H9 (cell line): ENCODE measurements at places on chromosomes 2 and 18. TPM values are rescaled to one million over a fixed set of nuclear protein-coding genes. Genes with fewer than 3 reads are reported as not detected.

DNA sequence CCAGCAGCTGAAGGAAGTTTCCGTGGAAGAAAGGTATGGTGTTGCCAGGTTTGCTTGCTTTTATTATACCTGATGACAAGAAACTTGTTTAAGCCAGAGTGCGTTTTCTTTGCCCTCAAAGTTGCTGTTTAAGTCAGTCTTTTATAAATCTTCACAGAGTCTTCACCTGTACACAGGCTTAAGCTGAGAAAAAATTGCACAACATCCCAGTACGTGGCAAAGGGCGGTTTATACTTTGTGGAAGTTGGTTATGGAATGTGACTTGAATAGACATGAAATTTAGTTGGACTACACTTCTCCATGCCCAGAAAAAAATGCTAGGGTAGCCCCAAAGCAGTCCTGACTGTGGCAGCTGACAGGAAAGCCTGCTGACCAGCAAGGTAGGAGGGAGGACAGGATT, 121.5 kb downstream of the RTN4 start:
- no peak for DNase-seq

- DNase-seq: no peak
Observed at GRCh38 chr2:78568782-78569373, 456.6 kb upstream of the REG3G start.

GRCh38 chr2:113064281-113064680, 3.5 kb upstream of the IL1F10 start:
- DNase-seq: no peak

- no peak for DNase-seq
Observed at GRCh38 chr2:47309472-47309951, 93.4 kb upstream of the MSH2 start.

DNA sequence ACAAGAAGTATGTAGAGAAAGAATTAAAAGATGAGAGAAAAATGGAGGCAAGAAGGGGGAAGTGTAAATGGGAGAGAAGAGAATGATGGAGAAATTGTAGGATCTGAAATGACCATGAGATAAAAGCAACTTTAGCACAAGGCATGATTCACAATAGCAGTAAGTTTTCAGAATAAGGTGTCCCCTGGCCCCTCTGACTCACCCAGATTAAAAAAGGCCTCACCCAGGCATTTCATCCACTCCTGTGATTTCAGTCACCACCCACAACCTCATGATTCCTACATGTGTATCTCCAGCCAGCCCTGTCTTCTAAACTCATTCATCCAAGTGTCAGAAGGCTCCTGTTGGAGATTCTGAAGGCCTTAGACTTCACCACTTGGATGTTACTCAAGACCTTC, 56.6 kb downstream of the SP100 start:
- DNase-seq: no peak

The METTL21A gene
- 65.9 and 68.6 TPM in 2 replicates for total RNA-seq

The PDE11A gene
- total RNA-seq: 0.13 and 0.37 TPM in 2 replicates

- DNase-seq: no peak
Observed at GRCh38 chr2:149906886-149907285, 319.3 kb upstream of the MMADHC start.

GRCh38 chr2:240742602-240743095, 51.0 kb downstream of the AQP12A start:
- DNase-seq: no peak

DNA sequence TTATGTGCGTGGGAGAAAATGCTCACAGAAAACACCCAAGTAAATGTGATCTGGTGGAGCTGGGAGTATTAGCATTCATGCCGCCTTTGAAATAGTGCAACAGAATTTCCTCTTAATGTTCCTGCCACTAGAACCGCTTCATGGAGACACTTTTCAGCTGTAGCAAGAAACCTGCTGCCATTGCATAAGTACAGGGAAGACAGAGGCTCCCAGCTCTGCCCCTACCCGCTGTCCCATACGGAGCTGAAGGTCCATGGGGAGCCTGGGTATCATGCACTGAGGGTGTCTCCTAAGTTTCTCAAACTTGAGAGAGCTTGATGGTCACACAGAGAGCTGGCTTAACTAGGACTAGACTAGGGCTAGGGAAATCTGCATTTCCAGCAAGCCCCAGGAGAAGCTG, 49.6 kb downstream of the CRIM1 start:
- no peak for DNase-seq

GRCh38 chr2:54122171-54122935, 6.9 kb downstream of the ACYP2 start:
- no peak for DNase-seq

The ALPG gene
- total RNA-seq: 1.3 and 1.4 TPM in 2 replicates

The FAP gene
- not detected in 2 replicates for total RNA-seq

The HOXD13 gene
- not detected in 2 replicates for total RNA-seq

The RGPD6 gene
- 14.4 and 18.0 TPM in 2 replicates for total RNA-seq

The POLR1A gene
- 54.6 and 62.7 TPM in 2 replicates for total RNA-seq

The SAG gene
- not detected in 2 replicates for total RNA-seq

DNA sequence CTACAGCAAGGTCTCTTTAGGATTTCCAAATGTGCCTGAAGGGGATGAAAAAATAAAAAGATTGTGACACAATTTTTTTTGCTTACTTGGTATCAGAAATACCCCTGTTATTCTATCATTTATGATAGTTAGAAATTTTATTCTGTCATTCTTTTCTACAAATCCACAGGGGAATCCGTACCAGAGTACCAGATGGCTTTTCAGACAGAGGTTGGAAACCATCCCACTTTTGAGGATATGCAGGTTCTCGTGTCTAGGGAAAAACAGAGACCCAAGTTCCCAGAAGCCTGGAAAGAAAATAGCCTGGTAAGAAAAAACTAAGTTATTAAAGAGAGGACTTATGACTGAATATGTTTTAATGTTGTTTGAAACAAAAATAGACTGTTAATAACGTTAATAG, 92.6 kb upstream of the FAM117B start:
- no peak for DNase-seq

- no peak for DNase-seq
Observed at GRCh38 chr2:15591373-15591691, 336 bp upstream of the DDX1 start.

The RAPH1 gene
- 17.1 and 17.8 TPM in 2 replicates for total RNA-seq

DNA sequence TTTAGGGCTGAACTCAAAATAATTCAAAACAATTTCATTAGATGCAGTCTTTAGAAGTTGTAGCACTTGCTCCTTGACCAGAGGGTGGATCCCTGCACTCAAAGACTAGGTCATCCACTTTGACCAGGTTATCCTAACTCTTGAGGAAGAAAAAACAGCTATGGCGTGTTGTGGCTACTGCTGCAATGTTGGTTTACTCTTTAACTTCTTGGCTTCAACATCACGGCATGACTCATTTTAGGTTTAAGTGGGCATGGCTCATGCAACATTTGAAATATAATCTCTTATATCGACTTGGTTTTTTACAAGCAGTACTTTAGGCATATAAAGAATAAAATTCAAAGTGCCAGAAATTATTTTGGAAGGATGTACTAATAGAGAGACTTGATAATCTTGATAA, 35.4 kb downstream of the ANKRD29 start:
- no peak for DNase-seq

The STAT4 gene
- total RNA-seq: 0.33 TPM in 2 replicates

GRCh38 chr2:168365094-168365621, 90.9 kb upstream of the CERS6 start:
- no peak for DNase-seq

DNA sequence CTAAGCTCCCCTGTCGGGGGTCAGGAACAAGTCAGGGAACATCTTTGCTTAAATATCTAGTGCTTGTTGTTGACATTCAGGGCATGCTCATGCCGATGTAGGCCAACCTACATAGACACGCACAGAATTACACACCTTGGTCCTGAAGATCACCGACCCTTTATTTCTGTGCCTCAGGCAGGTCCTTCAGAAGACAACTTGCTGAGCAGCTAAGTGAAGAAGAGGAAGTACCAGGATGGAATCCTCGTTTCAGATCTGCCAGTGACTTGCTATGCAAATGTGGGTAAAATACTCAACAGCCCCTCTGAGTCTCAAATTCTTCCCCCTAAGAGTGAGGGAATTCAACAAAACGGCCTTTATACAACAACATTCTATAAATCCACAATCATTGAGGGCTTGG, 494.7 kb downstream of the BCL11A start:
- no peak for DNase-seq

The UPP2 gene
- not detected in 2 replicates for total RNA-seq

DNA sequence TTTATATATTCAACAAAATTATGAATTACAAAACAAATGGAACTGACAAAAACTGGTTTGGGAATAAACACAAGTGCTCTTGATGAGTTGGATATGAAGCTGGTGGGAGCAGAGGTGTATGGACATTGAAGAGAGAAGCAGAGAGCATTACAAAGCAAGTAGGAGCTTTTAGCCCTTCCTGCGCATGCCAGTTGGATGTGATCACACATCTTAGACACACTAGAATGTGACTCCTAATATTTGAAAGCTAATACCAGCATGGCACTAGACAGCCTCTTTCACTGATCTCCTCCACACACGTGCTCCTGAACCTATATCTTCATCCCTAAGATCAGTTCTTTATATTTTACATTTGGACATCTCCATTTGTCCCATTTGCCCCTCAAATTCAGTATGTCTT, 298.1 kb downstream of the MTX2 start:
- DNase-seq: no peak

The SGPP2 gene
- not detected in 2 replicates for total RNA-seq
